ENCODE measurements at places on chromosomes 6 and 20. TPM values are rescaled to one million over a fixed set of nuclear protein-coding genes. Genes with fewer than 3 reads are reported as not detected.

DNA sequence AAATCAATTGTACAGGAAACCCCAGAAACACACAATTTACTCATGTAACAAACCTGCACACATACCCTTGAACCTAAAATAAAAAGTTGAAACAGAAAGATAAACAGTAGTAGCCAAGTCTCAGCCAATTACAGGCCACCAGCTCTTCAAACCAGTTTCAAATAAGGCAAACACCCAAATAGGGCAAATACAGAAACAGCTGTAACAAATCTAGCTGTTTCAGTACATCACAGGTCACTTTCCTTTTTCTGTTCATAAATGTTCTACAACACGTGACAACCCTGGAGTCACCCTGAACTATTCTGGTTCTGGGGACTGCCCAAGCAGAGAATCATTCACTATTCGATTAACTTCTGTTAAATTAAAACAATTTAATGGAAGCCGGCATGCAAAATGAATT, 329.0 kb downstream of the GJA1 start:
- no peaks in the 10 kb centered on the region for H3K36me3 ChIP-seq
- H3K4me1 ChIP-seq, result no peaks in the 10 kb centered on the region
- H3K4me3 ChIP-seq, result no peak overlapping the region
- H3K27ac ChIP-seq, result no peak overlapping the region
- no peaks in the 10 kb centered on the region for H3K27me3 ChIP-seq

SPATS1 gene
- total RNA-seq, result not detected

- H3K36me3 ChIP-seq, result peaks cover 3% of the 10 kb centered on the region
- H3K27me3 ChIP-seq, result no peaks in the 10 kb centered on the region
- peaks cover 22% of the 10 kb centered on the region for H3K4me1 ChIP-seq
Measured at GRCh38 chr20:50957798-50958614, at the start of gene DPM1. Gene DPM1, minus strand, starts transcription at chr20:50958532. Its CDS starts 9 bp downstream, at chr20:50958523.

DNA sequence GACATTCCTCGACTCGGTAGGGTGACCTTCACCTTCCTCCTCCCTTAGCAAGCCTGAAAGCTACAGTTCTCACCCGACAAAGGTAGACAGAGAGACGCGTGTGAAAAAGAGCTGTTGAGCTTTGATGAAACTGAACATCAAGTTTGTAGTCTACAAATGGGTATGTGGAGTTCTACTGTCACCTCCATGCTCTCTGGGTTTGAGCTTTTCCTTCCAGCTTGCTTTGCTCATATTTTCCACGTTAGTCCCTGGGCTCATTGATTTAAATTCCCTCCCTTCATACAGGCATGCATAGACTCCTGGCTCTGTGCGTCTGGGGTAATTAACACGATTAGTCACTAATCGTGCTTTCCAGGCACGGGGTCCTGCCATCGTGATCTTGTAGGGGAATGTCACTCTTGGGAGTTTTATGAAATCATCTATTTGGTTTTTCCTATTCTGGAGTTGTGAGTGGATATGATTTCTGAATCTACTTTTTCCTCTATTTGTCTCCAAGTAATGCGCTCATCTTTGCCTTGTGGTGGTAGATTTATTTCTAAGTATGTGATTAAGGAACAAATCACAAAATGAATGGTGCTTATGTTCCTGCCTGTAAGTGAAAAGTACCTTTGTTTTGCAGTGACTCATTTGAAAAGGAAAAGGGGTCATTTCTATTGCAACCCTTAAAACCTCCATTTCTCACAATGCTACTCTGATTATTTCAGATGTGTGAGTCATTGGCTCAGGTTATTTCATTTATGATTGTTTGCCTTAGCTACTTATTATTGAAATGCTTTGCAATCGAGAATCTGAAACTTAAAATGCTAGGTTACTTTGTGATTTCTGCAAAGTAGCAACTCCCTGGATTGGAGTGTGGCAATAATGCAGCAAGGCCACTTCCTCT, 154.6 kb downstream of the ZDHHC14 start:
- no peaks in the 10 kb centered on the region for H3K36me3 ChIP-seq
- no peak overlapping the region for H3K27ac ChIP-seq
- H3K4me3 ChIP-seq, result no peak overlapping the region
- no peaks in the 10 kb centered on the region for H3K27me3 ChIP-seq
- H3K4me1 ChIP-seq, result peaks cover 11% of the 10 kb centered on the region

DNA sequence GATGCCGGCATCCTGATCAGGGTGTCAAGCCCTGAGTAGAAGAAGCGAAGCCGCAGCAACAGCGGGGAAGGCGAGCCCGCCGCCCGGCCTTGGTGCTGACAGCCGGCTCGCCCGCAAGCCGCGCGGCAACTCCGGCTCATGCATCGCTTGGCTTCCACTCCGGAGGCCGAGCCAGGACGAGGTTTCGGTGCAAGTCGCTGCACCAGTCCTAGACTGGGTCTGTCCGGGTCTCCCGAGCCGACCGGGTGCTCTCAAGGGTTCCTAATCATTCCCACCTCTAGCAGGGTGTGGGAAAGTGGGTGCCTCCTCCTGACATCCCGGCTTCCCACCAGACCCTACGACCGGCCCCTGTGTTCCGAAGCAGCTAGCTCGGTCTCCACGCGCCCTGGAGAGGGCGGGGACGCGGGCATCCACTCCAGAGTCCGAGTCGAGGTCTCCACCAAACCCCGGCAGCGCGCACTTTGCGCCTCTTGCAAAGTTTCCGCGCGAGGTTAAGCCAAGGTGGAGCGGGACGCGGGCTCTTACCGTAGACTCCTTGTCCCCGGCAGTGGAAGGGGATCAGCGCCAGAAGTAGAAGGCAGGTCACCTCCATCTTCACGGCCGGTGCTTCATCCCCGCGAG, 1.4 kb downstream of the MDGA1 start:
- H3K27ac ChIP-seq, result no peak overlapping the region
- H3K4me3 ChIP-seq, result peak overlapping the region; percentile 62
- H3K36me3 ChIP-seq, result no peaks in the 10 kb centered on the region
- peaks cover 12% of the 10 kb centered on the region for H3K4me1 ChIP-seq
- H3K27me3 ChIP-seq, result no peaks in the 10 kb centered on the region

GRCh38 chr20:3646067-3646440, 17.1 kb downstream of the GFRA4 start:
- DNase-seq, result no peak
- H3K27ac ChIP-seq, result no peak overlapping the region
- H3K27me3 ChIP-seq, result no peaks in the 10 kb centered on the region
- no peak overlapping the region for H3K4me3 ChIP-seq

TEAD3 gene
- total RNA-seq, result 0.24 TPM

RBPJL gene
- total RNA-seq, result not detected

- no peak overlapping the region for H3K4me3 ChIP-seq
- H3K27me3 ChIP-seq, result no peaks in the 10 kb centered on the region
- H3K27ac ChIP-seq, result no peak overlapping the region
- no peaks in the 10 kb centered on the region for H3K4me1 ChIP-seq
Measured at GRCh38 chr6:121614115-121614514, 178.7 kb downstream of the GJA1 start.

- H3K27me3 ChIP-seq, result no peaks in the 10 kb centered on the region
- DNase-seq, result no peak
- H3K36me3 ChIP-seq, result no peaks in the 10 kb centered on the region
- no peak overlapping the region for H3K4me3 ChIP-seq
Measured at GRCh38 chr6:165637586-165637985, 25.5 kb downstream of the PDE10A start.

Measured in naive thymus-derived CD4-positive, alpha-beta T cell (primary cell).